Thoracic aorta (tissue), 2 donors: ENCODE measurements at places on chromosomes 16 and 17. TPM values are rescaled to one million over a fixed set of nuclear protein-coding genes. Genes with fewer than 3 reads are reported as not detected.

DNA sequence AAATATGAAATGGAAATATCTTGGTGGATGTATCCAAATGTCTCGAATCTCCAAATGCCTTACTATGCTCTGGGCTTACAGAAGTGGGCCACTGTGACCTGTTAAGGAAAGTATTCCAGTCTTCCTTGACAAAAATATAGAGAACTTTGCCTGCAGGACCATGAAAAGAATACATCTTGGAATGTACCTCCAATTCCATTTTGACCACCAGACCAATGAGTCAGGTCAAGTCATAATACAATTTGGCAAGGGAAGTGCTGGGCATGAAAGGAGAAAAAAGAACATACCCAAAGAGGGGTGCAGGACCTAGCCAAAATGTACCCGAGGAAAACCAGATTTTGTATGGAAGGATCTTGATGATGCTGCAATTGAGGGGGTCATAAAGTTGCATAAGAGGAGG is 1153.7 kb upstream of the GOT2 start:
- DNase-seq: no peak

DNA sequence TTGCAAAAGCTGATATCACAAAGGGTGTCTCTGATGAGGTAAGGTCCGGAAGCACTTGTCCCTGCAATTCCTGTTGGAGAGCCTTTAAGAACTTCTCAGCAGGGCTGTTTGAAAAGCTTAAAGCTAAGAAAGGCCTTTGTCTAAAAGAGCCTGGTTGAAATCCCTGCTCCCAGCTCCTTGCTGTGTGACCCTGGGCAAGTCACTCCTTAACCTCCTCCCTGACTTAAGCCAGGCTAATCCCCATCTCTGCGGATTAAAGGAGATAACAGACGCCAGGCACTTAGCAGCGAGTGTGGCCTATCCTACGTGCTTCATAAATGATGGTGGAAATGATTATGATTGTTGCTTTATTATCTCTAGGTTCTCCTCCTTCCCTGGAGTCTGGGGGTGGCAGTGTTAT is 368.0 kb upstream of the RBFOX1 start:
- DNase-seq: no peak

DNA sequence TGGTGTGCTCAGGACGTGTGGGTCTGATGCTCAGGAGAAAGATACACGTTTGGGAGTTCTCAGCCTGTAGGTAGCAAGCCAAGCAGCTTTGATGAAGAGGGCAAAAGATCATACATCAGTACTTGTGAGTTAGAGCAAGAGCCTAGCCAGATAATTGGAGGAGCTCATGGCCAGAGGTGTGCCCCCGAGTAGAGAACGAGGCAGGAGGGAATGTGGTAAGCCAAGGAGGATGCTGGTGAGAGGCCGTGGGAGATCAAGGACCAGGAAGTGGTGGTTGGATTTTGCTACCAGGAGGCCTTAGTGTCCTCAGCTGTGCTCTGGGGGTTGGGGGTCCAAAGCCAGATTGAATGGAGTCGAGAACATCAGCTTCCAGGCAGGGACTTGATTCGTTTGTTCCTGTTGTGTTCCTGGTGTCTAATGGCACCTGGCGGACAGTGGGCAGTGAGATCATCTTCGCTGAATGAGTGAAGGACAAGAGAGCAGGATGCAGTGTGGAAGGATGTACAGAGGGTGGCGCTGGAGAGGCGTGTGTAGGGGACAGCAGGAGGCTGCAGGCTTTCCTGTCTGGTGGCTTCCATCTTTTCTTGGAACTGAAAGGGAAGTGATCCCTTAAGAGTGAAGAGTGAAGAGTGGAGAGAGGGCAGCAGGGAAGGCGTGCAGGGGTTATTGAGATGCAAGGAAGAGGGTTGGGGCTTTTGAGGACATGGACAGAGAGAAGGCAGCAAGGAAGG is 11.6 kb downstream of the FBXL19 start:
- no peak for DNase-seq

- DNase-seq: no peak
Observed at GRCh38 chr17:44279346-44279665, 11.4 kb upstream of the SLC4A1 start.

GRCh38 chr17:80485846-80486245 is 9.4 kb upstream of the NPTX1 start:
- no peak for DNase-seq

DNA sequence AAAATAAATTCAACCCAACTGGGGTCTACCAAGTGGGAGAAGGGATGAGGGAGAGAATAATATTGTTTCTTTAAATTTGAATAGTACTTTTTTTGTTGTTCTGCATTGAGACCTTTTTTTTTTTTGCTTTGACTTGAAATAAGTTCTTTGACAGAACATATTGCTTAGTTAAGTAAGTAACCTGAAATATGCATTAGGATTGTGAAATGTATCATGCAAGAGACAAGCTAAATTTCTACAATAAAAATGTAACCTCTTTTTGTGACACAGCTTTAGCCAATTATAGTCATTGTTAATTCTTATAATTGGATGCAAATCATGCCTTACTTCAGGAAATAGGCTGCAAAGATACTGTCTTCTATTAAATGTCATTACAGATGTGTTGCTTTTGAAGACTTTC is 150.0 kb upstream of the GOT2 start:
- no peak for DNase-seq

DNA sequence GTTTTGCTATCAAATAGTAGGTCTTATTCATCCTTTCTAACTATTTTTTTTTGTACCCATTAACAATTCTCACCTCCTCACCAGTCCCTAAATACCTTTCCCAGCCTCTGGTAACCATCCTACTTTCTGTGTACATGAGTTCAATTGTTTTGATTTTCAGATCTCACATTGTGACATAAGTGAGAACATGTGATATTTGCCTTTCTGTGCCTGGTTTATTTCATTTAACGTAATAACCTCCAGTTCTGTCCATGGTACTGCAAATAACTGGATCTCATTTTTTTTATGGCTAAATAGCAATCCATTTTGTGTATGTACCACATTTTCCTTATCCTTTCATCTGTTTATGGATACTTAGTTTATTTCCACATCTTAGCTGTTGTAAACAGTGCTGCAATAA is 181.9 kb upstream of the KIF2B start:
- no peak for DNase-seq

DNA sequence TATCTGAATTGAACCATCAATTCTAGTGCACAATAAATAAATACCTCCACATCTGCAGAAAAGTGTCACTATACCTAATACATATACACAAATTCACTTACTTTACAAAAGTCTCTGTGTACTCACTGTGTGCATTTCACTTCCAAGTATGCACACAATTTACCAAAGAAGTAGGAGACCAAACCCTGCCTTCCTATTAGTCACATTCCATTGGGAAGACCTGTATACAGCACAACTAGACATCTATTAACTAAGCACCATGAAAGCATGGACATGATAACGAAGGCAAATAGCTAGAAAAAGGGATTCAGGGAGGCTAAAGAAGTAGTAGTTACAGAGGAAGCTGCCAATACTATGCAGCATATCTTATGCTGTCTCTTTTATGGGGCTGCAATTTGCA is 139.5 kb downstream of the SNX11 start:
- no peak for DNase-seq

DNA sequence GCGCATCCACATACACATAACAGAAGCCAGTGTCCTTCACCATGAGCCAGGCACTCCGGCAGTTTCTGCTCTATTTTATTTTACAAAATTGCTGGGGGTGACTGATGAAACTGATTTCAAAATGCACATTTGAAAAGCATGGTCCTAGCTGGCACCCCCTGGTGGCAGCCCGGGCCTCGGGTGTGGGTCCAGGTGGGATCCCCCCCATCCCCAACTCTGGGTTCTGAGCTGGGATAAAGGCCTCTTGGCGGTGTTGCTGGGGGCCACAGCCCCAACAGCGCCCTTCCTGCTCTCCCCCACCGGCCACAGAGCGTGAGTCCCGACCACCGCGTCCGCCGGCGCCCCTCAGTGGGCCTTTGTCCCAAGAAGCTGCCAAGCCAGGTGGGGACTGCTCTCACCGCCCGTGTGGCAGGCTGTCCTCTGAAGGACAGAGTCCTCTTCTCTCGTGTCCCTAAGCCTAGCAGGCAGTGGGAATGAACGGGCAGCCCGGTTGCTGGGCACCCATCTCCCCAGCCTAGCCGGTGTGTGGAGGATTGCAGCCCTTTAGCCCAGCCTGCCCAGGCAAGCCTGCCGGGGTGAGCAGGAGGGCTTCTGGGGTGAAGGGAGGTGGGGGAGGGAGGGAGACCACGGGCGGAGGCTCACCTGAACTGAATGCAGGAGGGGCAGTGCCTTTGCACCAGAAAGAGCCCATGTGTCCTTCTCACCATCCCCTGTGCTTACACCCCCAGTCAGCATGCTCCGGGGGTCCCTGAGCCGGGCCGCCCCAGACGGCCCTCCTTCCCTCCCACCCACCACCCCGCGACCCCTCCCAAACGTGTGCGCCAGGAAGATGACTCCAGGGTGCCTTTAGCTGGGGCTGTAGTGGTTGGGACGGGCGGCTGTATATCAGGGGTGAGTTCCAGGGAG is 898 bp downstream of the SNAI3 start:
- no peak for DNase-seq

- no peak for DNase-seq
Observed at GRCh38 chr16:78102865-78103264, 3.4 kb downstream of the WWOX start.

- no peak for DNase-seq
Observed at GRCh38 chr17:65457183-65457582, 104.3 kb downstream of the AXIN2 start.

GRCh38 chr16:87960296-87960695 is 9.1 kb downstream of the BANP start:
- no peak for DNase-seq

DNA sequence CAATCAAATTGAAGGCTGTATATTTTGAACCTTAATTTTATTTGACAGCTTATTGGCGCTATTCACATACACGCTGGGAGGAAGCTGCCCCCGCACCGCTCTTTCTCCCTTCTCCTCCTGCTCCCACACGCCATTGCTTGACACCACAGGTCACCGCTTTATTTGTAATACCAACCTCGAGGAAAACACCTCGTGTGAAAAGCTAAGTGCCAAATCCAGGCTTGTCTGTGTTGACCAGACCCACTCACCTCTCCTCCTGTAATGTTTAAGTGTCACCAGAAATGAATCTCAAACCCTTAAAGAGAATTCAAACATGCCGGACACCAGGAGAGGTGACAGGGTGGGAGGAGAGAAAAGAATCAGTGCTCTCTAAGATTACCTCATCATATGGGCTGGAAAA is 331.4 kb downstream of the GRIN2A start:
- no peak for DNase-seq

GRCh38 chr16:67449336-67449735 is 18.4 kb downstream of the HSD11B2 start:
- DNase-seq: no peak

DNA sequence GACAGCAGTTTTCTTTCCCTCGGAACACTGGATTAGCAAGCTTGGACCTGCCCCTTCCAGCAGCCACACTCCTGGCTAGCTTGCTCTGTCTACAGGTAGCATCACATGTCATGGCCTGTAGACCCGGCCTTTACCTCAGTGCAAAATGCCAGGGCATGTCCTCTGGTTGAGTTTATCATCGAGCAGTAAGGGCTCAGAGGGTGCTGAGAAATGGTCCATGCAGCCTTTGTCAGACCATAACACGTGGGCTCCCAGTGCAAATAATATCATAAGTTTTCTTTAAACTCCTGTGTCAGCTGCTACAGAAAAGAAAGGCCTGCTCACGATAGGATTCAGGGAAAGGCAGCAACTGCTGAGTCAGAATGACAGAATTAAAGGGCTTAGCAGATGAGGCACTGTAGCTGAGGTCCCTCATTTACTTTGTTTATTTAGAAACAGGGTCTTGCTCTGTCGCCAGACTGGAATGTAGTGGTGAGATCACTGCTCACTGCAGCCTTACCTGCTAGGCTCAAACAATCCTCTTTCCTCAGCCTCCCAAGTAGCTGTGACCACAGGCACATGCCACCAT is 8.0 kb upstream of the GNA13 start:
- no peak for DNase-seq

DNA sequence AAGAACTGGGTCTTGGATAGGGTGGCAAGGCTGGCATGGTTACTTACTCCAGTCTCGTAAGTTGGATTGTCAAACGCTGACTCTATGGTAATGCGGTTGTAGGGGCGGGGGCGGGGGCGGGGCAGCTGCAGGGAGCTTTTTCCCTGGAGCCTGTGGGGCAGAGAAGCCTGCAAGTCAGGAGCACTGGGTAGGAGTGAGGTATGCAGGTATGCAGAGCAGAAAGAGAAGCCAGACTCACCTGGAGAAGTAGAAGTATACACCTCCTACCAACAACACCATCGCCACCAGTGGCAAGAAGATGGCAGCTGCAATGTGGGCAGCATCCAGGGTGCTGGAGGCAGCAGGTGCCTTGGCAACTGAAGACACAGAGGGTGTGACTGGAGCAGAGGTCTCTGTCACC is 4.8 kb upstream of the PHF12 start:
- DNase-seq: no peak

Gene KRTAP4-16
- not detected for total RNA-seq

Gene TNK1
- 3.7 TPM for total RNA-seq

Gene KRT40
- not detected for total RNA-seq

Gene OMG
- not detected for total RNA-seq

Gene CCL4L2
- 0.41 TPM for total RNA-seq

Gene KRTAP1-1
- not detected for total RNA-seq

Gene KRT33A
- total RNA-seq: not detected

Gene RIPOR1
- total RNA-seq: 98.0 TPM

Gene ARHGDIG
- not detected for total RNA-seq

Gene HEATR9
- total RNA-seq: not detected

Gene CHD9NB
- total RNA-seq: 0.85 TPM

Gene SLC5A2
- total RNA-seq: not detected
